SJSA1 (cell line): ENCODE measurements at places on chromosomes 13 and 19.

DNA sequence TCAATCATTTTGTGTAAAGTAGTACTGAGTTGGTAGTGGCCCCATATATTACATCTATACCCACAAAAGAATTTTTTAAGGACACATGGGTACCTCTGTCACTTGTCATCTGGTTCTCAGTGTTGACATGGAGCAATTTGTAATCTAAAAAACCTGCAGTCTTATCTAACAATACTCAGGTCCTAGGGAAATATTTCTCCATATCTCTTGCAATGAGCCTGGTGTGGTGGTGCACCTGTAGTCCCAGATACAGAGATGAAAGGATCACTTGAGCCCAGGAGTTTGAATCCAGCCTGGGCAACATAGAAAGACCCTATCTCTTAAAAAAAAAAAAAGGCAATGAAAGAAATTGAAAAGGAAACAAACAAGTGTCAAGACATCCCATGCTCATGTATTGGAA is 70.7 kb upstream of the ZNF30 start:
- no peak for DNase-seq

GRCh38 chr13:66071608-66072007 is 1158.5 kb downstream of the PCDH9 start:
- DNase-seq: no peak

DNA sequence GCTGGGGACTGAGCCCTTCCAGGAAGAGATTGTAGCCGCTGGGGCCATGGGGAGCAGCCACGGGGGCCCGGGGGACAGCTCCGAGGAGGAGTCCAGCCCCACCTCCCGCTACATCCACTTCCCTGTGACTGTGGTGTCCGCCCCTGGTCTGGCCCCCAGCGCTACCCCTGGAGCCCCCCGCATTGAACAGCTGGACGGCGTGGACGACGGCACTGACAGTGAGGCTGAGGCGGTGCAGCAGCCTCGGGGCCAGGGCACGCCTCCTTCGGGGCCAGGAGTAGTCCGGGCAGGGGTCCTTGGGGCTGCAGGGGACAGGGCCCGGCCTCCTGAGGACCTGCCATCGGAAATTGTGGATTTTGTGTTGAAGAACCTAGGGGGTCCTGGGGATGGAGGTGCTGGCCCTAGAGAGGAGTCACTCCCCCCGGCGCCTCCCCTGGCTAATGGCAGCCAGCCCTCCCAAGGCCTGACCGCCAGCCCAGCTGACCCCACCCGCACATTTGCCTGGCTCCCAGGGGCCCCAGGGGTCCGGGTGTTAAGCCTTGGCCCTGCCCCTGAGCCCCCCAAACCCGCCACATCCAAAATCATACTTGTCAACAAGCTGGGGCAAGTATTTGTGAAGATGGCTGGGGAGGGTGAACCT is 9.6 kb downstream of the IGFLR1 start:
- DNase-seq: no peak

GRCh38 chr13:38430796-38431195 is 81.1 kb downstream of the UFM1 start:
- no peak for DNase-seq

DNA sequence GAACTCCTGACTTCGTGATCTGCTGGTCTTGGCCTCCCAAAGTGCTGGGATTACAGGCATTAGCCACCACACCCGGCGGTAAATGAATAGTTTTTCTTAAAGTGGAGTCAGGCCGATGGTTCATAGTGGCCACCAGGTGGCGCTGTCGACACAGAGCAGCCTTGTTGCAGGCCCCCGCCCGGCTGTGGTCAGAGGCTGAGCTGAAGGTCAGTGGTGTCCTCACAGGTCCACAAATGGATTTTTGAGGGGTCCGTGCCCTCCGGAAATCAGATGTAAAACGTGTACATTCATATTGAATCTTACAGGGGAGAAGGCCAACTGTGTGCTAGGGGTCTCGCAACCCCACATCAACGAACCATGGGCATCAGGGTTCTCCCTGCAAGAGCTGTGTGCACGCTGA is 13.4 kb upstream of the WDR18 start:
- no peak for DNase-seq
